Stimulated activated CD4-positive, alpha-beta T cell treated with anti-CD3 and anti-CD28 coated beads, Interleukin-15, amount 100 ng/mL, for 1 hour (primary cell): ENCODE measurements at places on chromosomes 5 and 9.

GRCh38 chr9:75002422-75003023 lies 25.6 kb downstream of the CARNMT1 start:
- DNase-seq = no peak

GRCh38 chr5:44535621-44536020 lies 146.4 kb upstream of the FGF10 start:
- no peak for DNase-seq

DNA sequence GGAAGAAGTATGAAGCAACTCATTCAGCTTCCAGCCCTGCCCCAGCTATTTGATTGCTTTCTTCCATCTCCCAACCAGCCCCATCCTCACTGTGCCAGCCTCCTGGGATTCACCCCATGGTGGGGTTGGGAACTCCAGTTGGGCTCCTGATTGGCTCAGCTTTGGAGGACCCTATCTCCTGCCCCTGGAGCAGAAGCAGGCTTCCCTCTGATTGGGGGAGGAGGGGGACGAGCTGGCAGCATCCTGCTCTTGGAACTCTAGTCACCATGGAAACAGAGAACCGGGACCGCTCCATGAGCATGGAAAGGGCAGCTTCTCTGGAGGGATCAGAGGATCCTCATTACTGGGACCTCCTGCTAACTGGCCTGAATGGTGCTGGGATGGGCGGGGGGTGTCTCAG lies 2.6 kb downstream of the SLC6A7 start:
- DNase-seq = no peak

- no peak for DNase-seq
Observed at GRCh38 chr9:124695280-124695890, 75.7 kb downstream of the NR6A1 start.

DNA sequence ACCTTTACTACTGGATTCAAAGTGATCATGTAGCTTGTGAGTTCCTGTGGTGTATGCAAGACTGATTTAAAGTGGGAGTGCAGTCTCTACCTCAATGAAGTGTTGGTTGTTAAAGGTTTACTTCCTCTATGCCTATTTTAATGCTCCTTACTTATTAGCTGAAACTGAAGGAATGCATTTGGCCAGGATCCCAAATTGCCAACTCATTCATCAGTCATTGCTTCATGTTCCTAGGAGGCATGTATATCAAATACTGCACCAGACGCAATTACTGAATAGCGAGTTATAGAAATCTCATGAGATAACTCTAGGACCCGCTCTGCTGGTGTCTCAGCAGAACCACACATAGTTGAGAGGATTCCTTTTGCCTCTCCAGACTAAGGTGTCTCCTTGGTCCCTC lies 143.0 kb upstream of the RPS23 start:
- no peak for DNase-seq

- DNase-seq = no peak
Observed at GRCh38 chr5:136080113-136080482, 51.3 kb downstream of the TGFBI start.

DNA sequence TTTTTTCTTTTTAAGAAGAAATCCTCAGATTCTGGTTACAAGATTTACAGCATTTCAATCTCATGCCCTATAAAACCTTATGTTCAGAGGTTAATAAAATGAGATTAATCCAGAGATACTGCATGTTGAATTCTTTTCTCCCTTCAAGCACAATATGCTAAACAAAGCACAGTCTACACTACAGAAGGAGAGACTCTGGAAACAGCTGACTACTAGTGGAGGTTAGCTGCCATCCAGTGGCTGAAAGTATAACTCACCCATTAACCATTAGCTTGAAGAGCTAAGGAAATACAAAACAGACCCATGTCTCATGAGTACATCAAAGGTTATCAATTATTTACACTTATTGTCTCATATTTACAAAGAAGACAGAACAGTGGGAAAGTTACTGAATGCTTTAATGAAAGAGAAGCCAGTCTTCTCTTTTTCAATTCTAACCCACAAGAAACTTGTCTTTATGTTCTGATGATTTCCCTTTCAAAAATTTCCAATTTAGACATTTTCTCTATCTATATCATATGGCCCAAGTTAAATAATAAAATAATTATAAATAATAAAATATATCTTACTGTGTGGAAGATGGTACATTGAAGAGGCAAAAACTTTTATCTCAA lies 12.7 kb upstream of the DNAH5 start:
- DNase-seq = no peak

DNA sequence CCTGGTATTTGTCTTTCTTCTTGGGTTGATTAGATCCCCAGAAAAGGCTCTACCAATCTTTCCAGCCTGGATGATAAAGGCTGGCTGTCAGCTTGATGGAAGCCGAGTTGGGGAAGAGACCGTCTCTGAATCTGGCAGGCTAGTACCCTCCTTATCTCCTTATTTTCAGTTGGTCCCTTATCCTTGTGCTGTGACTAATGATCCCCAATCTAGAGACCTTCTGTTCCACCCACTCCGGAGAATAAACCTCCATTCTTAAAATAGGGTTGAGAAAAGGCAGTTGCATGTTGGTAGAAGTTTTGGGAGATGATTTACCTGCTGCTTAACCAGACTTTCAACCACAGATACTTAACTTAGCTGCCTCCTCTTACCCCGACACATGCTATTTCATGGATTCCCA lies 52.3 kb downstream of the PRKACG start:
- DNase-seq = no peak

GRCh38 chr9:36441966-36442365 lies 41.9 kb upstream of the RNF38 start:
- no peak for DNase-seq

- no peak for DNase-seq
Observed at GRCh38 chr9:1238407-1238806, 188.2 kb downstream of the DMRT2 start.

- DNase-seq = no peak
Observed at GRCh38 chr5:6875376-6875775, 162.1 kb downstream of the TENT4A start.

DNA sequence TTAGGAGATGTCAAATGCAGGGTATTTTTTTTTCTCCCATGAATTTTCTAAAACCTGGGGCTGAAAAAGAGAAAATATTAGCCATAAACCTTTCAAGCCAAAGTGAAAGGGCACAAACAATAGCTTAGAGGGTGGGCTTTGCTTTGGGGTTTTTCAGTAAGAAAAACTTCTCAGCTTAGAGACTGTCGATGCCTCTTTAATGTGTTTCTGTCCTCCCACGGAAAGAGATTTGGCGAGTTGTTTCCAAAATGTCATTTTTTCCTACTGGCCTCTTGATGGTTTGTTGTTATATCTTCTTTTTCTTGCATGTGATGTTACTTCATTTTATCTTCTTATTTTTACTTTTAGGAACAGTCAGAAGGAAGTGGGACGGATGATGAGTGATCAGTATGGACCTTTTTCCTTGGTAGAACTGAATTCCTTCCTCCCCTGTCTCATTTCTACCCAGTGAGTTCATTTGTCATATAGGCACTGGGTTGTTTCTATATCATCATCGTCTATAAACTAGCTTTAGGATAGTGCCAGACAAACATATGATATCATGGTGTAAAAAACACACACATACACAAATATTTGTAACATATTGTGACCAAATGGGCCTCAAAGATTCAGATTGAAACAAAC lies 177.3 kb downstream of the SMARCA2 start:
- DNase-seq = no peak

- DNase-seq = no peak
Observed at GRCh38 chr5:115375893-115376292, 79.4 kb upstream of the CCDC112 start.

- no peak for DNase-seq
Observed at GRCh38 chr9:20988671-20989315, 42.6 kb downstream of the HACD4 start.

- DNase-seq = no peak
Observed at GRCh38 chr5:95668728-95669127, 14.1 kb downstream of the SPATA9 start.

- no peak for DNase-seq
Observed at GRCh38 chr5:63563008-63563917, 399.0 kb downstream of the HTR1A start.

- no peak for DNase-seq
Observed at GRCh38 chr5:67038817-67039603, 157.6 kb downstream of the CD180 start.

GRCh38 chr5:178766936-178767912 lies 36.8 kb upstream of the ZNF354A start:
- no peak for DNase-seq

- no peak for DNase-seq
Observed at GRCh38 chr5:177546258-177546741, 8.1 kb downstream of the FAM193B start.

- peak; percentile 20 for DNase-seq
Observed at GRCh38 chr5:179623906-179624741, 653 bp upstream of the HNRNPH1 start.

GRCh38 chr5:148343046-148343407 lies 7.7 kb downstream of the SPINK9 start:
- no peak for DNase-seq

GRCh38 chr9:92965061-92965758 lies 17.9 kb downstream of the FGD3 start:
- no peak for DNase-seq

- no peak for DNase-seq
Observed at GRCh38 chr5:50832657-50833284, 166.3 kb downstream of the PARP8 start.

GRCh38 chr9:86907346-86907745 lies 40.0 kb downstream of the GAS1 start:
- no peak for DNase-seq

DNA sequence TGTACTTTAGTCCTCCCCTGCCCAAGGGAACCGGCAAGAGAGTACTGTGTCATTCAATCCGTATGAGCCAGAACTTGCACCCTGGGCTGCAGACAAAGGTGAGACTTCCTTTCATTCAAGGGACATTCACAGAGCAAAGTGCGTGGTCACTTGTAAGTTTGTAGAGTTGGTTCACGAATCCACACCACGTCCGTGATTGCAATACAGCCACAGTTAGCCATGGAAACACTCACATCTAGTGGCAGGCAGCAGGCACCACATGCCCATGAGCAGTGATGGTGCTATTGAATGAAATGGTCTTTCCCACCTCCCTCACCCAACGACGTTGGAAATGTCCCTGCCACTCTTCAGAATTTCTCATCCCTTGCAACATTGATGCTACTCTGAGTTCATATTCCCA lies 72.6 kb downstream of the SYK start:
- DNase-seq = no peak

GRCh38 chr9:128389395-128390149 lies 18.4 kb downstream of the URM1 start:
- DNase-seq = no peak

GRCh38 chr9:104831681-104832080 lies 67.8 kb downstream of the NIPSNAP3B start:
- no peak for DNase-seq

- no peak for DNase-seq
Observed at GRCh38 chr5:142743592-142744441, 26.4 kb upstream of the ARHGAP26 start.

GRCh38 chr5:90446961-90447360 lies 27.6 kb downstream of the MBLAC2 start:
- no peak for DNase-seq

DNA sequence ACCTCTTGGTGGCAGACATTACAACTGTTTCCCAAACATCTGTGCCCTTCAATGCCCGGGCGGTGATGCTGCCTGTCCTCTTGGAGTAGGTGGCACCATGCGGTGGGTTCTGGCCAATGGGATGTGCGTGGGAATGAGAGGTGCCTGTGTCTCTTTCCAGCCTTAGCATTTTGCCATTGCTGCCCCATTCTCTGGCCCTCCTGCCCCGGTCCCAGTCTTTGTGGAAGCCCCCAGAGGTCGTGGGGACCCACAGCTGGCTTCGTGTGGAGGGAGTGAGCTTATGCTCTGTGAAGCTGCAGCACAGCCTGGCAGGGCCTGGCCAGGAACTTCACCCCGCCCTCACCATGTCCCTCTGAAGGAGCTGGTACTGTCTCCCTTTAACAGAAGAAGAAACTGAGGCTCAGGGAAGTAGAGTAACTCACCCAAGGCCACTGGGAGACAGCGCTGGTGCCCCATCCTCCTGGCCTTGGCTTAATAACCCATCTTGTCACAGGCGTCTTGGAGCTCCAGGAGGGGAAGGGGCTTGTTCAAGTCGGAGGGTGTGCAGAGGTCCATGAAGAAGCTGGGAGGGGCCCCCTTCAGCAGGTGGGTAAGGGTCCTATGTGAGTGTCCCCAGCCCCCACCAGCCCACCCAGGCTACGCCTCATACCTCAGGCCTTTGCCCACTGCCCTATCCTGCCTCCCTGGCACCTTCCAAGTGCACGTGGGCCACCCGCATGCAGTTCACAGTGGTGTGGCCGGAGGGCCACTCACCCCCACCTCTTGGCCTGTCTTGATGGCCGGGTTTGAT lies 173.6 kb downstream of the GAPVD1 start:
- DNase-seq = no peak

DNA sequence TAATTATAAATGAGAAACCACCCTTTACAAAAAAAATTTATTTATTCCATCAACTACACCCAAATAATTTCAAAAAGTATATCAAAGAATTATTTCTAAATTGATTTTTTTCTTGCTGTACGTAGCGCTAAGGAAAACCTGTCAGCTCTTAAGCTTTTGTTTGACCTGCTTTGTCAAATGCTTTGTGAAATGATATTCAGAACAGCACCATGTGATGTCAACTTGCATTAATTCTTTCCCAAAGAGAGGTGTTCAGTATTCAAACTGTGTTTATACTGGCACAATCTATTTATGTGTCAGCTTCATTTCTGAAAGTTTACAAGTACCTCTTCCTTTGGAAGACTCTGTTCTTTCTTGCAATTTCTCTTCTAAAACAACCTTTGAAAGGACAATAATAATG lies 12.0 kb upstream of the ARSB start:
- no peak for DNase-seq

DNA sequence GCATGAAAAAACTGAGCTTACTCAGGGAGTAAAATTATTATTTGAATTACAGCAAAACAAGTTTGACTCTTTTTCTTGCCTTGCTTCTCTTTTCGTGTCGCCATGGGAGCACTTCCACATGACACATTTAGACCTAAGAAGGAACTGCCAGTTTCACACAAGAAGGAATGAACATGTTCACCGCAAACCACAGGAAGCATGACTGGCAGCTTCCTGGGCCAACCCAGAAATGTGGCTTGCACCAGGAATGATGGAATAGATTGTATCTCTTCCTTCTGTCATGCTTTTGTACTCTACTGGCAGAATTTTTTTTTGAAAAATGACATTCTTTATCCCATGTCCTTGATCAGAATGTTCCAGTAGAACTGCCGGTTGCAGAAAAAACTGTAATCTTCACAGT lies 32.9 kb upstream of the MAN2A1 start:
- peak; percentile 5 for DNase-seq

GRCh38 chr5:131607903-131608540 lies 27.0 kb downstream of the RAPGEF6 start:
- DNase-seq = no peak

GRCh38 chr5:93099902-93100347 lies 481.1 kb downstream of the NR2F1-AS1 start:
- DNase-seq = no peak

DNA sequence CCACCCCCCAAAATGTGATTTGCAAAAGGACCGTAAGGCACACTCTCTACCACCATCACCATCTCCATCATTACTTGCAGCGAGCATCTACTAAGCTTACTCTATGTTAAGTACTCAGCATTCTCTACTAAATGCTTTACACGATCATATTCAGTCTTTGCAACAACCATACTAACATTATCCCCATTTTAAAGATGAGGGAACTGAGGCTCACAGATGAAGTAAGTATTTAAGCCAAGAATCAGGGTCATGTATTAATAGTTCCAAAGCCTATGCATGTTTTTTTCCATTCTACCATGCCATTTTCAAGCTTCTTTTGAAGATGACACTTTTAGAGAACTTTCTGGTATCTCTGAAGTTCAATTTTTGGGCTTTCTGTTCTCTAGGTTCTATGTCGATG lies 121.7 kb upstream of the ANKRD55 start:
- DNase-seq = no peak

GRCh38 chr9:72800328-72800994 lies 152.4 kb downstream of the ALDH1A1 start:
- DNase-seq = no peak
